Activated CD8-positive, alpha-beta memory T cell treated with anti-CD3 and anti-CD28 coated beads, Interleukin-2, amount 50 U/mL, for 4 hours (primary cell): ENCODE measurements at places on chromosomes 12 and 14.

- no peak for DNase-seq
These were observed 27.8 kb upstream of the AEBP2 start for GRCh38 chr12:19411234-19412204.

DNA sequence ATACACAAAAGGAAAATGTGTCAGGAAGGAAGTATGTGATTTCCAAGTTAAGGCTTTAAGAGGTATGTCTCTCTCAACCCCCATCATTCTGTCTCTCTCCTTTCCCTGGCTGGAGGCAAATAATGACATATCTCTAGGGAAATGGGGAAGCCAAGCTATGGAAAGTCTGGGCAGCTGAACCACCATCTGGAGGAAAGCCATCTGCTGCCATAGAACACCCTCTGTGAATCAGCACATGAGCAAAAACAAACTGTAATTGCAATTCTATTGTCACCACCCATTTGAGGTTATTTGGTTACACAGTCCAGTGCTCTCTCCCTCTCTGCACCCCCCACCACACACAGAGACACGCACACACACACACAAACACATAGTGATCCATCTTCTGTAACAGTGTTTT lies 766.2 kb downstream of the FLRT2 start:
- no peak for DNase-seq

DNA sequence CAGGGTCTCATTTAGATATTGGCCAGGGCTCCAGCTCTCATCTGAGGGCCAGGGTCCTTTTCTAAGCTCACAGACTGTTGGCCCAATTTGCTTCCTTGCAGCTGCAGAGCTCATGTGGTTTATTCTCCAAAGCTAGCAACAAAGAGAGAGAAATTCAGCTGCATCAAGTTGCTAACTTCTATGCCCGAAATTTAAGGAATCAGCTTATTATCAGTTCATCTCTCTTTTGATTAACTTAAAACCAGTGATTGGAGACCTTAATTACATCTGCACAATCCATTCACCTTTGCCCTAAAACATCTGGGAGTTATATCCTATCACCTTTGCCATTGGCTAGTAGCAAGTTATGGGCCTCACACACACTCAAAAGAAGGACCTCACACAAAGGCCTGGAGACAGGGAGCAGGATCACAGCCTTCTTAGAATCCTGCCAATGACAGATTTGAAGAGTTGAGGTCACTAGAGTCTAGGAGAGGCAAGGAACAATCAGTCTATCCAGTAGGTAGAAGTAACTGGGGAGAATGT lies 258.8 kb upstream of the GARIN6 start:
- no peak for DNase-seq

DNA sequence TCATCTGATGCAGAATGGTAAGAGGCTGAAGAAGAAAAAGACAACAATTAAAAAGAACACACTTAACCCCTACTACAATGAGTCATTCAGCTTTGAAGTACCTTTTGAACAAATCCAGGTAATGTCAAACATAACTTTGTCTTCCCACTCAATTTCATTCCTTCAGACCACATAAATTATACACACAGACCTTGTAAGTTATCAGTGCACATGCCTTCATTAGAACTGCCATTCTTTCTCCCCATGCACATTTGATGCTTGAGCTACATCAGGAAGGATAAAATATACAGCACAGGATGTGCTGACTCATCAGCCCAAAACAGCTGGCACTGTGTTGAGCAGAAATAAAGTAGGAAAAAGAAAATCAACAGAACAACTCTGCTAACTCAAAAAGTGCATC lies 246.7 kb downstream of the PAWR start:
- DNase-seq, result no peak

DNA sequence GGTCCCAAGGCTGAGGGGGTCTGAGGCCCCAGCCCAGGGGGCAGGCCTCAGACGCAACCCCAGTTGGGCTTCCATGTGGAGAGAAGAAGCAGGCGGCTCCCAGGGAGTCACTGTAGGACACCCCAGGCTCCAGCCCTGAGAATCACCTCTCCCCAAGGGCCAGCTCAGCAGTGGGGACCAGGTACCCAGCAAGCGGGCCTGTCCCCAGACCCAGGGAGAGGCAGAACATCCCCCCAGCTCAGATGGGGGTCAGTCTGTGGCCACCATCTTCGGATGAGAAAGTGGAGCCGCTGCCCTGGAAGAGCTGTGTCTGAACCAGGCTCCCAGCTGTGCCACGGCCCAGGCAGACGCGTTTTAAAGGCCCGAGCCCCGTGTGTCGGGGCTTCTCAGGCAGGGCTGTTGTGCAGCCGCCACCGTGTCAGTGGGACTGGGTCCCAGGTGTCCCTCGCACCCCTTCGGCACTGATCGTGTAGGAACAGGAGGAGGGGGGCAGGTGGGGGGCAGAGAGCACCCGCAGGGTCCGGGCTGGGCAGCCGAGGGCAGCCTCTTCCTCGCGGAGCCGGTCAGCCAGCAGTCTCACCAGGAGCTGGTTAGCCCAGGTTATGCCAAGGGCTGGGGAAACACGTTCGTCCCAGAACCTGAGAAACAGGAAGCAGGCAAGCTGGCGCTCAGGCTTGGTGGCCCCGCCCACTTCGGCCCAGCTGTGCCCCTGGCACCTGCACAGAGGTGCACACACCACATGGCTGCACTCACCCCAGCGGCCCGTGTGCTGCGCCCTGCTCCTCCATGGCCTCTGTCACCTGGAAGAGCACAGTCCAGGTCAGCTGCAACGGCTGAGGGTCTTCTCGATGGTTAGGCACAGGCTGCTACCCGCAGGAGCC lies 16.6 kb downstream of the XRCC3 start:
- no peak for DNase-seq

GRCh38 chr12:106758349-106759110 lies 16.0 kb upstream of the RIC8B start:
- DNase-seq, result no peak

DNA sequence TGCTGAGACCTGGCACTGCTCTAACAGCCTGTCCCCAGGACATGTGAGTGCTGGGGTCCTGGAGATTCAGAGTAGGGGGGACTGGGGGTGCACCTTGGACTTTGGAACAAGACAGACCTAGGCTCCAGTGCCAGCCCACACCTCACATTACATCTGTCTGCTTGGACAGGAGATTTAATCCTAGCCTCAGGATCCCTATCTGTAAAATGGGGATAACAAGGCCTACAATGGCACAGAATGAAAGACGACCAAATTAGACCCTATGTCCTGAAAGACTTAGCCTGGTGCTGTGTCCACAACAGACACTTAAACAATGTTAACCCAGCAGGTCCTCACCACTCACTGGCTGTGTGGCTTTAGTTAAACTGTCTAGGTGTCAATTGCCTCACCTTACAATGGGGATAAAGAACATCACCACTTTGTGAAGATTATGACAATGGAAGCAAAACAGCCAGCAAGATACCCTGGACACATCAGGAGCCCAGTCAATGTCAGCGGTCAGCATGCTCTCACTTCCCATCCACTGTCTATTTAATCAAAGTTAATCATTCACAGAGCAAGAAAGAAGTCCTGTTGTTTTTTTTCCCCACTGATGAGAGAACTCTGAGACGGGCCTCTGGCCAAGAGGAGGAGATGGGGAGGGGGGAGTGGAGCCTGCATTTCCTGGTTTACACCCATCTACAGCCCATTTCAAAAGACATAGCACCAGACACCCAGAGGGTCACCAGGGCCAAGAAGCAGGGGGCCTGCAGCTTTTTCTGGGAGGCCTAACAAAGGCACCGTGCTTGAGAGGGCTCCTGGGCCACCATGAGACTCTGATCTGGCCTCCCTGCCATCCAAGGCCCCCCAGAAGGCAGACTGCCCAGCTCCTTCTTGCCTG lies 40.6 kb downstream of the ACTN1 start:
- DNase-seq, result no peak

DNA sequence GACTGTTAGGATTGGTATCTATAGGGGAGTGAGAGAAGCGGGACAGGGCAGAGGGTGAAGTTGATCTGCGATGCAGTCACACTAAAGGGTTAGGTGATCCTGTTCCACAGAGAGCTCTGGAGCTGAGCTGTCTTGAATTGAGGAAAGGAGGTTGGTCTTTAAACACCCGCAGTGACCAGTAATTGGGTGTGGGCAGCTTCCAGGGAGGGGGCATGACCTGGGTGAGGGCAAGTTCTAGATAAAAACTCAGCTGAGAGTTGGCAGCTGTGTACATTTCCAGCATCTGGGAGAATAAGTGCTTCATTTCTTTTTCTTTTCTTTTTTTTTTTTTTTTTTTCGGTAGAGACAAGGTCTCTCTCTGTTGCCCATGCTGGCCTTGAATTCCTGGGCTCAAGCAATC lies 35.1 kb downstream of the RDH12 start:
- DNase-seq, result no peak

DNA sequence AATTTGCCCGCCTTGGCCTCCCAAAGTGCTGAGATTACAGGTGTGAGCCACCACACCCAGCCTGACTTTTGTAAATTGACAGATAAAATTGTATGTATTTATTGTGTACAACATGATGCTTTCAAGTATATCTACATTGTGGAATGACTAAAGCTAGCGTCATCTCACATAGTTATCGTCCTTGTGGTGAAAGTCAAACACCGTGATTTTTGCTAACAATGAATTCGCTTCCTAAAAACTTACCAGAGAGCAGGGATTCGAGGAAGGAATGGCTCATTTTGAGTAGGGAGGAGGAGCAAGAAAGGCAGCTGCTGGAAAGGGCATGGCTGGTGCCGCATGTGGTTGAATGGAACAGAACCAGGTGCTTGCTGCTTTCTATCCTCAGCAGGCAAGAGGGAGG lies 85.4 kb downstream of the LGMN start:
- DNase-seq, result no peak

DNA sequence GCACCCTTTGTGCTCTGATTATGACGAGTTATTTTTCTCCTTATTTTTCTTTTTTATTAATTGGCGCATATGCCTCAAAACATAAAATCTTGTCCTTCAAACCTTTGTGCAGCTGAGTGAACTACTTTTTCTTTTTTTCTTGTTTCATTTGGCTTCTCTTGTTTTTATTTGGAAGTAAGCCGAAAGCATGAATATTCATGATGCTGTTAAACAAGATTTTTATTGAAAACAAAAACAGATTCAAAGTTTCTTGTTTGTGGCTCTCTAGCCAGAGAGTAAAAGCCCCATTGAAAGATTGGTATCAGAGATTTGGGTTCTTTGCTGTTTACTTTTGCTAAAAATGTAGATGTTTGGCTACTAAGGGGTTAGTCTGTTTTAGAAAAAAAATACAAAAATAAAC lies 183.8 kb downstream of the TMEM132C start:
- DNase-seq, result no peak

GRCh38 chr12:40137252-40137651 lies 31.4 kb upstream of the SLC2A13 start:
- no peak for DNase-seq

DNA sequence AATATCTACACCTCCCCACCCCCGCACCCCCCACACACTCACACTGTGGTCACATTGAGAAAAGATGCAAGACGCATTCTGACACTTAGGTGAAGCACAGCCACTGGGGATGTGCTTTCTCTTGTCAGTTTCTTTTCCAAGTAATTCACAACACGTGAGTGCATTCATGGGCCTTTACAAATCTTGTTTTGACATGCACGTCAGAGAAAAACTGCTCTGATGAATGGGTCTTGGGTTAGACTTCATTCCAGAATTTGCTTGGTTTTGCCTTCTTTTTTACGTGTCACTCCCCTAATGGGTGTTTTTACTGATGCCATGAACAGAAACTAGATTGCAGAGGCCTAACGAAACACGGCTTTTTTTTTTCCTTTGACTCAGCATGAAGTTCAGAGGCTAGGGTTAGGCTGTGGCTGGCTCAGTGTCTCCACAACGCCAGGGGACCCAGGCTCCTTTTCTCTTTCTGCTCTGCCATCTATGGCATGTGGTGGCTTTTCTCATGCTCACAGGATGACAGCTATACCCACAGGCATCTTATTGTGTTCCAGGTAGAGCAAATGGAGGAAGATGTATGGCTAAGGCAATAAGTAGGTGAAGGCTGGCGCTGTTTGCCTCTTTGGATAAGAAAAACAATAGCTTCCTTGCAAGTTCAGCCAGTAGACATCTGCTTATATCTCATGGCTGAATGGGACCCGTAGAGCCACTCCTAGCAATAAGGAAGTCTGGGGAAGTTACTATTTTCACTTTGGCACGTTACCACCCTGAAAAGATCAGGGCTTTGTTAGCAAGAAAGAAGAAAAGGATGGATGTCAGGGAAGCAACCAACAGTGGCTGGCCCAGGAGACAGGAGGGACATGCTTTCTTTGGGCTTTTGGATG lies 253.3 kb downstream of the SLC15A4 start:
- no peak for DNase-seq

GRCh38 chr14:22474730-22475351 lies 114.2 kb downstream of the DAD1 start:
- DNase-seq, result no peak

GRCh38 chr12:121822393-121823100 lies 18.7 kb downstream of the SETD1B start:
- no peak for DNase-seq

DNA sequence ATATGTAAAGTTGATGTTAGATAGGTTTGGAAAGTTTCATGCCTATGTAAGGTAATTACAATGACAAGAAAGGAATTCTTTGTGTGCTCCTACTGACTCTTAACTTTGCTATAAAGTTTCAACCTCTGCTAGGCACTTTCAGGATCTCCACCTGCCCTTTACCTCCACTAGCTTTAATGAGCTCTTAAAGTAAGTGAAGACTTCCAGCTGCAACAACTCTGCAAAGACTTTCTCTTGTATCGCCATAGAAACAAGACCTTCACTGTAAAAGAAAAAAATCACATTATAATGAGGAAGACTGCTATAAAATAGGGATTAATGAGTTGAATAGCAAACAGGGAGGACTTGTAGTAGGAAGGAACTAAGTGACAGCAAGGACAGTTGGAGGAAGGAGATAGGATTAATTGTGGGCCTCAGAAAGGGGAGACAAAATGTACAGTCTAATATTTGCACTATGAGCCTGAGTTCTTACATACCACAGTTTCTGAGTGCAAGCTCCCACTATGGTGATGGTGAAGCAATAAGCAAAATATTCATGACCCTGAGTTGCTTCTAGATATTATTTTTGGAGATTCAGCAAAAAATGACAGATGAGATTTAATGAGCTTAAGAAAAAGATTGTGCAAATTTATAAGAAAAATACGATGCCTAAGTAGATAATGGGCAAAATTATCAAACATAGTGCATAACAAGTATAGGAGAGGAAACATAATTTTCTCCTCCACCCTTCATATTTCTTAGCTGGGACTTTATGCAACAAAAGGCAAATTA lies 66.7 kb downstream of the DHRS2 start:
- DNase-seq, result no peak

GRCh38 chr14:36012621-36013020 lies 163.9 kb downstream of the PTCSC3 start:
- DNase-seq, result no peak

DNA sequence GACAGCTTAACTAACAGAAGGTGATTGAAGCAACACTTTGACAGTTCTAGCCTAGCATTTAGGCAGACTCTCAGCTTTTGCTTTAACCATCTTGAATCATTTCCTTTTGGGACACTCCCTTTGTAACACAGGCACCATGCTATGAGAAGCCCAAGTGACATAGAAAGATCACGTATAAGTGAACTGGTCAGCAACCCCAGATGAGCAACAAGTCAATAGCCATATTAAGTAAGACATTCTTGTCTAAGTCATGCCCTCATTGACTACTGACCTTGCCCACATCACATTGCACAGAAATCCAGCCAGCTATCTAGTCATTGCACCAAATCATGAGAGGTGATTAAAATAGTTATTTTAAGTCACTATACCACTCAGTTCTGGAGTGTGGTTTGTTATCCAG lies 476.8 kb downstream of the TRHDE start:
- DNase-seq, result no peak

GRCh38 chr14:74501135-74501614 lies 7.6 kb downstream of the ISCA2 start:
- DNase-seq, result no peak
